CD4-positive, alpha-beta T cell treated with Interleukin-10 for 1 hour (primary cell): ENCODE measurements at places on chromosomes 6 and 20.

GRCh38 chr6:21935561-21936028 lies 342.0 kb downstream of the SOX4 start:
- DNase-seq: peak; percentile 4

DNA sequence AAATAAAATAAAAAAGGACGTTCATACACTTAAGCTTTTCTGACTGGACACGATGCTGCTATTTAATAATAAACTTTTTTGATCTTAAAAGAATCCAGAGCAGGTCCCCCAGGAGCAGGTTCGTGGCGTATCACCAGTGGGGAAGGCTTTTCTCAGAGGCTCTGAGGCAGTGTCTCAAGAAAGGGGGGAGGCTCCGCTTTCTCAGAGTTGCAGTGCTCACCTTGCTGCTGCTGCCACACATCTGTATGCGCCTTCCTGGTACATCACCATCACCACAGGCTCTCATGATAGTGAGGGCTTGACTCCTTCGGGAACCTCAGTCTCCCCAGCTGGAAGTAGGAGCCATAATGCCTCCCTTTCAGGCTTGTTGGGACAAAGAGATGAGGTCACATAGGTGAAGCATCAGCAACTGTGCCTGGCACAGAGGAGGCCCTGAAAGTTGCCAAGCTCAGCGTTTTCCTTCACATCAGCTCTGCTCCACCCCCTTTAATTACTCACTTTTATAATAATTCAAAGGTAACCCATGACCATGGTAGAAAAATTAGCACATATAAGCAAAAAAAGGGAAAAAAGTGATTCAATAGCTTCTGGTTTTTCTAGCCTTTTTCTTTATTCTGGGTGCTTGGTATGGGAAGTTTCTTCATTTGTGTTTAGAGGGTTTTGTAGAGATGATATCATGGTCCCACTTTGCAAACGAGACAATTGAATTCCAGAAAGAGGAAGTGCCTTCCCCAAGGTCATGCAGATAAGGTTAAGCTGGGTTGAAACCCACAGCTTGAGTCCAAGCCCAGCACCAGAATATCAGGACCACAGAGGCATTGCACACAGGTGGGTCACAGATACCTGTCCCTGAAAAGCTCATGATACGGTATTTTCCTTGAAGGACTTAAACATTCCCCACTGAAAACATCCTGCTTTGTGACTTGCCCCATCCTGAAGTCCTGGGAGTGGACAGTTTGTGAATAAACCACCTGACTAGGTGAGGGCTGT lies 24.5 kb downstream of the SRSF3 start:
- no peak for DNase-seq

DNA sequence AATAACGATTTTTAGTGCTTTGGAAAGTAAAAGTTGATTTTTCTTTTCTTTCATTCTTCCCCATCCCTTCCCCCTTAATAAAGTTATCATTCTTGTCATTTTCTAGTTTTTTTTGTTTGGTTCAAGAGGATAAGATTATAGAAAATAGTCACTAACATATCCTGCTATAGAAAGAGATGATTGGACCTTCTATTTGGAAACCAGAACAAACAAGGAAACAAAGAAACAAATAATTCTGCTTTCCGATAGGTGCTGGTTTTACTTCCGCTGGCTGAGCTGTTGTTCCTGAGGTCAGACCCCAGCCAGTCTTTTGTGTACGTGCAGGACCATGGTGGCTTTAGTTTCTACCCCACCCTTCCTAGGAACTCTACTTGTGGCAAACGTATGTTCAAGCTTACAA lies at the start of gene CDH26:
Gene CDH26, plus strand, starts transcription at position 301 of the 400 bp plus-strand sequence. CDS start 304 bp downstream, outside the sequence.
- DNase-seq: no peak

GRCh38 chr6:168052291-168052891 lies 26.6 kb downstream of the FRMD1 start:
- DNase-seq: no peak

GRCh38 chr6:54053881-54054391 lies 57.3 kb upstream of the MLIP start:
- DNase-seq: no peak

- DNase-seq: no peak
Observed at GRCh38 chr20:57650266-57650665, 30.0 kb upstream of the ZBP1 start.

- no peak for DNase-seq
Observed at GRCh38 chr20:535958-536357, 7.6 kb downstream of the CSNK2A1 start.

- DNase-seq: no peak
Observed at GRCh38 chr6:123804787-123805540, 1.3 kb downstream of the NKAIN2 start.

DNA sequence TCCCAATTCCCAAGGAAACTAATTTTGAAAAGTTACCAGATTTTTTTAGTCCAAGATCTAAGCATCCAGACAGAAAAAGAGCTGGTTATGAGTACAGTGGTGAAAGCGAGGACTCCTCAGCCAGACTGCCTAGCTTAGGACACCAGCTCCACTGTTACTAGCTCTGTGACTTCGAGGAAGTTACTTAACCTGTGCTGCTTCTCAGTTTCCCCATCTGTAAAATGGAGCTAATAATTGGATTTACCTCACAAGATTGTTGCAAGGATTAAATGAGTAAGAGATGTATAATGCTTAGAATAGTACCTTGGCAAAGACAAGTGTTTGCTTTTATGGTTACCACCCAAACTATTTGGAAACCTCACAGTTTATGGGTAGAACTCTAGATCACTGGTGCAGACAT lies 1.1 kb downstream of the NT5DC1 start:
- DNase-seq: no peak

GRCh38 chr6:51514748-51515402 lies 572.5 kb downstream of the PKHD1 start:
- no peak for DNase-seq

DNA sequence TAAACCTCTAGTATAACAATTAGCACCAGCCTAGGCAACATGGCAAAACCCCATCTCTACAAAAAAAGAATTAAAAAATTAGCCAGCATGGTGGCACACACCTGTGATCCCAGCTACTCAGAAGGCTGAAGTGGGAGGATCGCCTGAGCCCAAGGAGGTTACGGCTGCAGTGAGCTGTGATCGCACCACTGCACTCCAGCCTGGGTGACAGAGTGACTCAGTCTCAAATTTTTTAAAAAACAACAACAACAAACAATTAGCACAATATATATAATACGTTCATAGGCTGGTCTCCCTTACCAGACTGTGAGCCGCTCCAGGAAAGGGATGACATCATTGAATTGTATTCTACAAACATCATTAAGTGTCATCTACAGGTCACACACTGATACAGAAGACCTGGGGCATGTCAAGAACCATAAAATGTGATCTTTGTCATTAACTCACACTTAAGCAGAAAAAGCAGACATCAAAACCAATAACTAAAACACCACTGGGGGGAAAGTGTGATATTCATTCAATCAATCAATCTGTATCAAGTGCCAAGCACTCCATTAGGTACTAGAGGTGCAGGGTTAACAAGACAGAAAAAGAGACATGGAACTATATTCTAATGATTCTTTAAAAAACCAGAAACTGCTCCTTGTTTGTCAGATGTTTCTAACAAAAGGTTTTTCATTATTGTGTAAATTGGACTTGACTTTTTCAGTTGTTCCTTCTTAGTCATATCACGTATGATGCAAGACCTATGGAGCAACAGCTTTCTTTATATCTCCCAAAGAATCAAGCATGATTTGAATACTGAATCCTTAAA lies 17.8 kb downstream of the MAP3K5 start:
- no peak for DNase-seq

- DNase-seq: no peak
Observed at GRCh38 chr6:130178692-130179091, 44.1 kb downstream of the SAMD3 start.

GRCh38 chr20:3082306-3082951 lies 2.1 kb downstream of the AVP start:
- DNase-seq: no peak

- DNase-seq: no peak
Observed at GRCh38 chr6:97401533-97401932, 118.5 kb upstream of the MMS22L start.
